GM13976 (cell line): ENCODE measurements at places on chromosomes 2 and 18.

DNA sequence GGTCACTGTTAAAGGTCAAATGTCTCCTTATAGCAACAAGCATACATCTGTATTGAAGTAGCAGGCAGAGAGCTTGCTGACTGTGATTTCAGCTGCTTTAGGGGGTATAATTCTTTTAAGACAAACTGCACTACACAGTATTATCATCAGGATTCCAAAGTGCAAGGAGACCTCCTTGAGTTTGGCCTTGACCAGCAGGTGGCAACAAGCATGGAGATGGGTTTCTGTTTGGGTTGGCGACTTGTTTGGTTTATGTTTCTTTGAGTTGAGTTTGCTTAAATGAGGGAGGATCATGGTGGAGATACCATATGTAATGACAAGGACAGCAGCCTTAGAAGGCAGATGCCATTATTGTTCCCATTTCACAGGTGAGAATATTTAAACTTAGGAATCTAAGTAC lies 681.0 kb upstream of the ID2 start:
- DNase-seq: no peak

DNA sequence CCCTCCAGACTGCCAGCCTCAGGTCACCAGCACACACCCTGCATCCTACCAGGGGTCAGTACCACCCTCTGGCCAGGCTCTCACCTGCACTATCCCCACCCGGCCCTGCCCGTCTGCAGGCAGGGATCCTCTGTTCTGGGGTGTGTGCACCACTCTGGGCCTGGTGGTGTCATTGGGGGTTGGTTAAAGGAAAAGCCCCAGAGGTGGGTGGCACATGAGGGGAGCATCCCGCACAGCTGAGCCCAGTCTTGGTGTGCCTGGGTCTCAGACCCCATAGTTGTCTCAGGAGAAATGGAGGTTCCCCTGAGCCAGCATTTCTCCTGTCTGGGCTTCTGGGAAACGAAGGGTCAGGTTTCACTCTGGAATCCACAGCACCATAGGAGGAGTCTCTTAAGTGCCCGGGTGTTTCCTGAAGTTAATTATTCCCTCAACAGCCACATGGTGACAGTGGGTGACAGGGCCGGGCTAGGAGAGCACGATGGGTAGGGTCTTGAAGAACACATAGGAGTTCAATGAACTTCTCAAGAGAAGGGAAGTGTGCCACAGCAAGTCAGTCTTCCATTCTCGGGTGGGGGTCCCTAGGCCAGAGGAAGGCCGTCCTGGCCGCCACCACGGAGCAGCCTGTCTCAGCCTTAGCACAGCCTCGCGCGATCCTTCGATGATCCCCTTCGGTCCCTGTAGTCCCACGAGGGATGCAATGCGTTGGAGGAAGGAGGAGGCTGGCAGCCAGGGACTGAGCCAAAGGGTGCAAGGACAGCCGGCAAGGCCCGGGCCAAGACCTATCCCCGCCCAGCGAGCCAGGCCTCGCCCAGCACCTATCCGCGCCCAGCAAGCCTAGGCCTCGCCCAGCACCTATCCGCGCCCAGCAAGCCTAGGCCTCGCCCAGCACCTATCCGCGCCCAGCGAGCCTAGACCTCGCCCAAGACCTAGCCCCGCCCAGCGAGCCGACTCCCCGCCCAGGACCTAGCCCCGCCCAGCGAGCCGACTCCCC lies 1.1 kb upstream of the FARP2 start:
- peak; percentile 68 for DNase-seq

- DNase-seq: no peak
Observed at GRCh38 chr2:85868822-85869221, 20.0 kb downstream of the ST3GAL5 start.

DNA sequence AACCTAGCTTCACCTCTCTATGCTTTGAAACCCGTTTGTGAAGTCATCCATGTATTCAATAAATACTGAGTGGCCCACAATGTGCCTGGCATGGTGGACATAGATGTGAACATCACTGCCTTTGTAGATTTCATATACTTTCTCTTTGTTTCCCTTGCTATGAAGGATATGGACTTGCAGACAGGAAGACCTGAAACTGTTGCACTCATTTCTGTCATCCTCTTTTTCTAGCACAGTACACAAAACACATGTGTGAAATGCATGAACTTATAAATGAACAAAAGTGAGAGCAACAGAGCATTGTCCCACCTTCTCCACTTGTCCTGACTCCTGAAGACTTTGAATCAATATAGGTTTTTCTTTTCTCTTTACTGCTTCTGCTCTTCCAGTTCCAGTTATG lies 249.4 kb upstream of the LINC00305 start:
- DNase-seq: no peak

- DNase-seq: no peak
Observed at GRCh38 chr2:67137699-67138098, 259.4 kb upstream of the ETAA1 start.

GRCh38 chr2:34261701-34262100 lies 662.6 kb upstream of the FAM98A start:
- DNase-seq: no peak

- no peak for DNase-seq
Observed at GRCh38 chr2:1370461-1370860, 42.8 kb upstream of the TPO start.

- peak; percentile 61 for DNase-seq
Observed at GRCh38 chr2:132547090-132547687, 122.8 kb downstream of the LYPD1 start.

- no peak for DNase-seq
Observed at GRCh38 chr2:224310943-224311625, 90.8 kb downstream of the FAM124B start.

GRCh38 chr2:221896505-221897151 lies 324.5 kb upstream of the EPHA4 start:
- no peak for DNase-seq
